Activated gamma-delta T cell (primary cell): ENCODE measurements at places on chromosomes 6 and 20.

- DNase-seq = no peak
Observed at GRCh38 chr20:35887393-35888064, 66.8 kb downstream of the SCAND1 start.

GRCh38 chr6:138204792-138205384 is 13.4 kb downstream of the PBOV1 start:
- no peak for DNase-seq

- DNase-seq = no peak
Observed at GRCh38 chr6:106525107-106525881, 104.0 kb downstream of the RTN4IP1 start.

DNA sequence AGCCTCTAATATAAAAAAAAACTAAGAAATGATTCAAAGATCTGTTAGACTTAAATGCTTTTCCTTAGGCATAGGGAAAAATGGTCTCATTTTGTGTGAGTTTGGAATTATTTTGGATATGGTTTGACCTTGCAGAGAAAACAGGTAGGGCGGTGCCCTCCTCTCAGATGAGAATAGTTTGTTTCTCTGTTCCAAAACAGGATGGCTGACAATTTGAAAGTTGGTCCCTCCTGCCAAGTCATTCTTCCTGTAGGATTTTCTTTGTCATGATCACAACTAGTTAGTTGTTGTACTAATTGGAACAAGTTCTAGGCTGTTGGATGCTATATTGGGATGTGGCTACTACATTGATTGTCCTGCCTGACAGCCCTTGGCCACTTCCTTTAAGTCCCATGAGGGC is 108.6 kb downstream of the BCKDHB start:
- no peak for DNase-seq

- no peak for DNase-seq
Observed at GRCh38 chr20:50320901-50321796, 130.5 kb downstream of the CEBPB start.

- no peak for DNase-seq
Observed at GRCh38 chr6:68343901-68344300, 291.2 kb upstream of the ADGRB3 start.

GRCh38 chr6:154592199-154592860 is 81.8 kb upstream of the CNKSR3 start:
- no peak for DNase-seq

- DNase-seq = no peak
Observed at GRCh38 chr6:16204653-16205376, 33.6 kb upstream of the GMPR start.

- DNase-seq = no peak
Observed at GRCh38 chr20:4444404-4444803, 277.3 kb upstream of the PRND start.

DNA sequence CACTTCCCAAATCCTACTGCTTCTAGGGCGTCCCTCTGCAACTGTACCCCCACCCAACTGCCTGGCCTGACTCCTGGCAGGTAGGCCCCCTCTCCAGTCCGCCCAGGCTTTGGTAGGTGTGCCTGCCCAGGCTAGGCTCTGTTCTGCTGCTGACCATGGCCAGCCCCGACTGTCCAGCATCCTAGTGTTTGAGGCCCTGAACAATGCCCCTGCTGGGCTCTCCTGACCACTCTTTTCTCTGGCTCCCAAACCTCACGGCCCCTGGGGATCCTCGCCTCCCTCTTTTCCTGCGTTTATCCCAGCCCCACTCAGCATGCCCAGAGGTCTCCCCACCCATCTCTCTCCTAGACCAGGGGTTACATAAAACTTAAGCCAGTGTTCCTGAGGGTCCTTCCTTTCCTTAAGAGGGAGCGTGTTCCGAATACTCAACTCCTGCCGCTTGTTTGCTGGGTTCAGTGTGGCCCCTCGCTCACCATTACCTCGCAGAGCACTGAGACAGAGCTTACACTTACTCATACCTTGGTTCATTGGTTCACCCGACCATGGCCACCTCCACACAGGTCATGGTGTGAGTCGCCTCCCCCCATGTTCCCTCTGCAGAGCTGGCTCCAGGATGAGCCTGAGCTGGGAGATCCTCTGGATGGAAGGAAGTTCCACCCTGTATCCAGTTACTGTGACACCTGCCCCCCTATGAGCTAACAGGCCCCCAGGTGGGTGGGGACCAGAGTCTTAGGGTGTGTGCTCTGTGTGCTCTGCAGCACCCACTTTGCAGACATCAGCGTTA is 21.0 kb upstream of the MYT1 start:
- no peak for DNase-seq
